ENCODE measurements at places on chromosomes 11 and 22.

DNA sequence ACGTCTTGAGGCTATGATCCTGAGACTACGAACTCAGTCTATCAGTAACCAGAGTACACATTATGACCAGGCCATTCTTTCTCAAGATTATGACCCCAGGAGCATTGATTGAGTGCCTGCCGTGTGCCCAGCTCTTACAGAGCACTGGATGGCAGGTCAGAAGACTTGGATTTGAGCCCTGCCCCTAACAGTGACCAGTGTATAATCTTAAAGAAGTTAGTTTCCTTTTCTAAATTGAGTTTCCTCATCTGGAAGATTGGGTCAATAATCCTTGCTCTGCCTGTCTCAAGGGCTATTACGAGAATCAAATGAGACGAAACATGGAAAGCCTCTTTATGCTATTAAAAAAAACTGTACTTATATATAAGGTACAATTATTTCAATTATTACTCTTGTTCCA, 38.2 kb downstream of the SLCO2B1 start:
- no peaks in the 10 kb centered on the region for H3K4me1 ChIP-seq
- H3K27ac ChIP-seq: no peak overlapping the region
- H3K27me3 ChIP-seq: no peaks in the 10 kb centered on the region

GRCh38 chr11:15406851-15407351, 292.2 kb downstream of the INSC start:
- no peak for DNase-seq
- no peak overlapping the region for H3K4me3 ChIP-seq

GRCh38 chr11:95570845-95571244, 218.7 kb downstream of the FAM76B start:
- no peak overlapping the region for H3K4me3 ChIP-seq
- DNase-seq: no peak
- H3K36me3 ChIP-seq: no peaks in the 10 kb centered on the region
- H3K27me3 ChIP-seq: no peaks in the 10 kb centered on the region
- H3K4me1 ChIP-seq: no peaks in the 10 kb centered on the region

DNA sequence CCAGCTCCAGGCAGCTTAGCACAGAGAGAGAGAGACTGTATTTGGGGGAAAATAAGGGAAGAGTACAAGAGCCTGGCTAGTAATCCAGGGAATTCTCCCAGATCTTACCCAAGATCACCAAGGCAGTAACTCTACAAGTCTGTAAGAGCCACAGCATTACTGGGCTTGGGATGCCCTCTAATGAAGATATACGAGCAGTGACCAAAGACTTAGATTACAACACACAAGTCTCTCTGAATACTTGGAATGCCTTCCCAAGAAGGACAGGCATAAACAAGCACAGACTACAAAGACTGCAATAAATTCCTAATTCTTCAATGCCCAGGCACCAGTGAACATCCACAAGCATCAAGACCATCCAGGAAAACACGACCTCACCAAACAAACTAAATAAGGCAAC, 17.7 kb downstream of the DNAJC24 start:
- DNase-seq: no peak
- no peaks in the 10 kb centered on the region for H3K4me1 ChIP-seq
- no peaks in the 10 kb centered on the region for H3K27me3 ChIP-seq
- no peak overlapping the region for H3K27ac ChIP-seq

GRCh38 chr11:65386307-65387140, at the start of gene FRMD8:
Gene FRMD8 (plus strand): TSS chr11:65386637. CDS start chr11:65387037, 400 bp downstream.
- peak within 1 kb of the TSS; percentile 71 for H3K4me3 ChIP-seq
- no peak within 1 kb of the TSS for H3K27ac ChIP-seq
- peaks cover 13% of the 10 kb centered on the region for H3K4me1 ChIP-seq
- no peaks in the 10 kb centered on the region for H3K36me3 ChIP-seq
- no peak for DNase-seq

DNA sequence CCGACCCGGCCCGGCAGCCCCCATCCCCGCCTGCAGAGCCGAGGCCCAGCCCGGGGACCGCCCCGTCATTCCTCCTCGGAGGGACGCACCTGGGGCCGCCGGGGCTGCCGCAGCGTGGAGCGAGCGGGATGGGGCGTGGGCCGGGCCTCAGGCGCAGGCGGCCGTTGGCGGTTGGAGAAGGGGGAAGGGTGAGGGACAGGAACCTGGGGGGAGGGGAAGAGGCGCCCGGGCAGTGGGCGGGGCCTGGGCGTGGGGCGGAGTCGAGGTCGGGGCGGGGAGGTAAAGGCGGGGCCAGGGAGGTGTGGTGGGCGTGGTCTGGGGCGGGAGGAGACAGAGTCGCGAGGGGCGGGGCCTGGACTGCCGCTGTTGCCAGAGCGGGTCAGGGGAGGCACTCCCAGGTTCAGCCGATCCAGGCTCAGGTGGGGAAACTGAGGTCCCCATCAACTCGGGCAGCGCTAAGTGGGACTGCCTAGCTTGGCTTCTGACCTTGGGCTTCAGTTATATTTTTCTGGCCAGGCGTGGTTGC, at the start of gene TESMIN:
TSS of gene TESMIN (minus strand) at position 190 of the 526 bp plus-strand sequence. CDS start 860 bp downstream, outside the sequence.
- peak within 1 kb of the TSS; percentile 51 for H3K4me3 ChIP-seq
- peaks cover 4% of the 10 kb centered on the region for H3K36me3 ChIP-seq
- no peaks in the 10 kb centered on the region for H3K4me1 ChIP-seq
- H3K27me3 ChIP-seq: no peaks in the 10 kb centered on the region

DNA sequence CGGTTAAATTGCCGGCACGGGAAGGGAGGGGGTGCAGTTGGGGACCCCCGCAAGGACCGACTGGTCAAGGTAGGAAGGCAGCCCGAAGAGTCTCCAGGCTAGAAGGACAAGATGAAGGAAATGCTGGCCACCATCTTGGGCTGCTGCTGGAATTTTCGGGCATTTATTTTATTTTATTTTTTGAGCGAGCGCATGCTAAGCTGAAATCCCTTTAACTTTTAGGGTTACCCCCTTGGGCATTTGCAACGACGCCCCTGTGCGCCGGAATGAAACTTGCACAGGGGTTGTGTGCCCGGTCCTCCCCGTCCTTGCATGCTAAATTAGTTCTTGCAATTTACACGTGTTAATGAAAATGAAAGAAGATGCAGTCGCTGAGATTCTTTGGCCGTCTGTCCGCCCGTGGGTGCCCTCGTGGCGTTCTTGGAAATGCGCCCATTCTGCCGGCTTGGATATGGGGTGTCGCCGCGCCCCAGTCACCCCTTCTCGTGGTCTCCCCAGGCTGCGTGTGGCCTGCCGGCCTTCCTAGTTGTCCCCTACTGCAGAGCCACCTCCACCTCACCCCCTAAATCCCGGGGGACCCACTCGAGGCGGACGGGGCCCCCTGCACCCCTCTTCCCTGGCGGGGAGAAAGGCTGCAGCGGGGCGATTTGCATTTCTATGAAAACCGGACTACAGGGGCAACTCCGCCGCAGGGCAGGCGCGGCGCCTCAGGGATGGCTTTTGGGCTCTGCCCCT, 529 bp upstream of the CCND1 start:
- no peak overlapping the region for H3K27ac ChIP-seq
- H3K36me3 ChIP-seq: peaks cover 19% of the 10 kb centered on the region
- no peak for DNase-seq
- H3K27me3 ChIP-seq: no peaks in the 10 kb centered on the region
- H3K4me1 ChIP-seq: peaks cover 9% of the 10 kb centered on the region

- no peak overlapping the region for H3K27ac ChIP-seq
- H3K27me3 ChIP-seq: no peaks in the 10 kb centered on the region
- no peaks in the 10 kb centered on the region for H3K4me1 ChIP-seq
- no peaks in the 10 kb centered on the region for H3K36me3 ChIP-seq
Observed at GRCh38 chr11:7564803-7565202, 51.0 kb downstream of the PPFIBP2 start.

DNA sequence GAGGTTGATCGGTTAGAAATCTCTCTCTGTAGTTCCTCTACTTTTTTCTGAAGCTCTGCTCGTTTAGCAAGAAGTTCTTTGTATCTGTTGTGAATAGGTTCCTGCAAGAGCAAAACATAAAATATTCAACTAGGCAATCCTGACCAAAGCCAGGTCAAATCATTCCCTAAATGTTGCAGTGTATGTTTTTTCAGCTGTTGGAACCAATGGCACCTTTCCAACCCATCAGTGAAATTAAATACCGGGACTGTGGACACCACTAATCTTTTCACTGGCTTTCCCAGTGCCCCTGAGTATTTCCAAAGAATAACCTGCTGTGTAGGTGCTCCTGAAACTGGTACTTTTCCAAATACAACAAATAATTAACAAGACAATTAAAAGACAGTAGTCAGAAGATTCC, 45.1 kb downstream of the CEP57 start:
- H3K36me3 ChIP-seq: peaks cover 8% of the 10 kb centered on the region
- no peak for DNase-seq
- no peaks in the 10 kb centered on the region for H3K4me1 ChIP-seq

GRCh38 chr11:2314525-2315394, 12.9 kb downstream of the TSPAN32 start:
- no peak for DNase-seq
- H3K4me3 ChIP-seq: no peak overlapping the region
- no peak overlapping the region for H3K27ac ChIP-seq

GRCh38 chr22:24423519-24424000, 3.8 kb upstream of the ADORA2A start:
- H3K36me3 ChIP-seq: no peaks in the 10 kb centered on the region
- H3K4me3 ChIP-seq: peak overlapping the region; percentile 68
- DNase-seq: no peak
- H3K4me1 ChIP-seq: 0 out of 2 replicates have a peak, but pooled peaks cover 6% of the 10 kb centered on the region
- H3K27me3 ChIP-seq: no peaks in the 10 kb centered on the region

- H3K36me3 ChIP-seq: peaks cover 18% of the 10 kb centered on the region
- H3K27me3 ChIP-seq: no peaks in the 10 kb centered on the region
- peaks cover 3% of the 10 kb centered on the region for H3K4me1 ChIP-seq
- no peak overlapping the region for H3K4me3 ChIP-seq
Observed at GRCh38 chr22:23257889-23258825, 77.8 kb downstream of the BCR start.

GRCh38 chr22:19079691-19080090, 42.5 kb downstream of the DGCR2 start:
- no peaks in the 10 kb centered on the region for H3K36me3 ChIP-seq
- DNase-seq: no peak
- H3K27ac ChIP-seq: no peak overlapping the region

DNA sequence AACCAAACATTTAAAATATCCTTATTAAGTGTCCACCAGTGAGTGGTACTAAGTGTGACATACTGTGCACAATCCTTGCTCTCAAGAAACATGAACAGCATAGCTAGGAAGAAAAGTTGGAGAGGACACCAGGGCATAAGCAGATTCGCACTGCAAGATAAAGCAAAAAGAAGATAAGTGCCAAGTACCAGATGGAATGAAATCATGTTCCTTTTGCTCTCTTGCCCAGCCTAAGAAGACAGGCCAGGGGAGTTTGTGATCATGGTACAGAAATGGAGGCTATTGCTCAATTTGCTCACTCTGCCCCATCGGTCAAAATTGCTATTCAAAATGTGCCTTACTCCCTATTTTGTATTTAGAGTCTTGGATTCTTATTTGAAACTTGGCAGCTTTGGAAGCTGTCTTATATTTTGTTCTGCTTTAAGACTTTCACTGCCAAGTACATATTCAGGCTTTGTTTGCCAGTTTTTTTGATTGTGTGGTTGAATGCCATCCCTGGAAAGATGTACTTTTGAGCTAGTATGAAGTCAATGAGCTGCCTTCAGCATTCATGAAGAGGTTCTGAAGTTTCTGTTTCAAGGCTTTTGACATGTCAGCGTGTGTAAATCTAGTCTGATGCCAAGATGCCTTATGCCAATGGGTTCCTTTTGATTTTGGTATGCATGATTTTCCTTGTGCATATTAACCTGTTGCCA, 90.3 kb downstream of the PAX6 start:
- no peaks in the 10 kb centered on the region for H3K4me1 ChIP-seq
- no peaks in the 10 kb centered on the region for H3K27me3 ChIP-seq
- H3K36me3 ChIP-seq: no peaks in the 10 kb centered on the region
